Upper lobe of right lung (tissue), 1 donor: ENCODE measurements at places on chromosomes 3 and 15. TPM values are rescaled to one million over a fixed set of nuclear protein-coding genes. Genes with fewer than 3 reads are reported as not detected.
A peak's percentile ranks its signal among the peaks of the same experiment; 100 is the strongest.

Gene KBTBD13
- not detected for total RNA-seq

Gene P3H2
- total RNA-seq: 79.0 TPM

Gene JMJD7
- total RNA-seq: 36.7 TPM

GRCh38 chr3:16589120-16589519 is 16.1 kb downstream of the DAZL start:
- no peaks in the 10 kb centered on the region for H3K4me1 ChIP-seq
- H3K4me3 ChIP-seq: no peak overlapping the region
- DNase-seq: no peak
- H3K27me3 ChIP-seq: no peaks in the 10 kb centered on the region
- no peaks in the 10 kb centered on the region for H3K36me3 ChIP-seq

DNA sequence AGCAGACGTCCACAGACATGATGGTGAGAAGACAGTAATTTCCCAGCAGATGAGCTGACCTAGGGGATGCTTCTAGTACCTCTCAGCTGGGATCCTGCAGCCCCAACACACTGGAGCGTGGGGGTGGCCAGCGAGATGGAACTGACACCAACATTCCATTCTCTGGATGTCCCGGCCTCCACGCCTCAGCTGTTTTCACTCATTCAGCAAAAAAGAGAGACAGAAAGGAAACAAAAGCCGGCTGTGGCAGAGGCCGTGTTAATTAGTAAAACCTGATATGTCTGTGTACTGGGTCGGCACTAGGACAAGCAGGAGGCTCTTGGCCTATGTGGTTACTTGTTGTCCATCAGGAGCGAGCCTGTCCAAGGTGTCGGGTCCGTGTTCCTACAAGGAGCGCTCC is 82.6 kb upstream of the MYZAP start:
- no peaks in the 10 kb centered on the region for H3K27me3 ChIP-seq
- no peaks in the 10 kb centered on the region for H3K36me3 ChIP-seq
- H3K4me1 ChIP-seq: peaks cover 23% of the 10 kb centered on the region
- DNase-seq: no peak
- H3K27ac ChIP-seq: no peak overlapping the region
- no peak overlapping the region for H3K4me3 ChIP-seq

GRCh38 chr3:194351080-194351672 is at the start of gene CPN2:
Gene CPN2 (minus strand): TSS chr3:194351328. CDS start chr3:194342702, 8,626 bp downstream.
- H3K4me1 ChIP-seq: no peaks in the 10 kb centered on the region
- DNase-seq: no peak
- no peak within 1 kb of the TSS for H3K4me3 ChIP-seq
- H3K27ac ChIP-seq: no peak within 1 kb of the TSS
- H3K27me3 ChIP-seq: no peaks in the 10 kb centered on the region

- H3K4me3 ChIP-seq: no peak overlapping the region
- no peak overlapping the region for H3K27ac ChIP-seq
- no peak for DNase-seq
- no peaks in the 10 kb centered on the region for H3K36me3 ChIP-seq
- H3K27me3 ChIP-seq: no peaks in the 10 kb centered on the region
These were observed 68.0 kb downstream of the AQP9 start for GRCh38 chr15:58206151-58206550.

DNA sequence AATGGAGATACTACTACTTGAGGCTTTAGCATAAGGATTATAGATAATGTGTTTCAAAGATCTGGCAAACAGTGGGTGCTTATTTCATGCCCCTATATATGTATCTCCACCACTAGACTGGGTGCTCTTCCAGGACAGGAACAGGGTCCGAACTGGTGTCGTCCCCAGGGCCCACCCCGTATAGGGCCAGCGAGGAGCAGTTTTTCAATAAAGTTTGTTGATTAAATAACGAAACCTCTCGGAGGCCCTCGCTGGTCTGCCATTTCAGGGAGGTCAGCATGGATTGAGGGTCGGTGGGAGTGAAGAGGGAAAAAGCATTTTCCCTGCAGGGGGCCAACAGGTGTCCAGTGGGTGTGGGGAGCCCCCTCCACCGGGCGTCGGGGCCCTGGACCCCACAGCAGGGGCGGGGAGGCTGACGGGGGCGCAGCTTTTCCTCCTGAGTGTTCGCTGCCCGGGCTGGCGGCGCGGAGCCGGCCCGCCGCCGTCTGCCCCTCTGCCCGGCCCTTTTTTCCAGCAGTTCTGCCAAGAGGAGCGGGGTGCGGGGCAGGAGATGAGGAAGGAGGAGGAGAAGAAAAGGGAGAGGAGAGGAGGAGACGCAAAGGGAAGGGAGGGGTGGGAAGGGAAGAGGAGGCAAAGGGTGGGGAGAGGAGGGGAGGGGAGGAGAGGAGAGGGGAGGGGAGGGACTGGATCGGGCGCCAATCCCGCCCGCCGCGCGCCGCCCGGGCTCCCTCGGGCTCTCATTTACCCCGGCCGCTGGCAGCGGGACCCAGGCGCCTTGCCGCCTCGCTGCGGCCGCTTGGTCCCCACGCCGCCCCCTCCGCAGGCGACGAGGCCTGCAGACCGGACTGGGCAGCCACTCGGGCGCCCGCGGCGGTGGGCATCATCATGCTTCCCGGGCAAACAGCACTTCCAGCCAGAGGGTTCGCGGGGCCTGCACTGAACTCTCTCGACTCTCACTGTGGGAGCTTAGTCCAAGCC is 66.3 kb downstream of the ISG20 start:
- H3K27me3 ChIP-seq: peaks cover 9% of the 10 kb centered on the region
- no peak for DNase-seq
- no peaks in the 10 kb centered on the region for H3K36me3 ChIP-seq
- peaks cover 5% of the 10 kb centered on the region for H3K4me1 ChIP-seq

DNA sequence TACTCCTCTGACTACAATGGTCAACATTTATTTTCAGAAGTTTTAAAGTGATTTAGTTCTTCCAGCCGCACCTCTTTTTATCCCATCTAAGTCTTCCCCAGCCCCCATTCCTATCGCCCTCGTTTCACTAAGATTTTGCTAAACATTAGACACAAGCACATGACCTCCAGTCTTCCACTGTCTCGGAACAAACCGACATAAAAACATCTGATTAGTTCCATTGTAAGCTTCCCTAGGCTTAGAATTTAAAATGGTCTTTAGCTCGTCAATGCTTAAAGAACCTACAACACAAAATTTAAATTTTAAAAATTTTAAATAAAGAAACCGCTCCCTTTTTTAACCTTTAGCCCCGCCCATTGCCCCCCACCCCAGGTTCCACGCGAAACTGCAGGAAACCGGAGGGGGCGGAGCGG is 284 bp upstream of the TSC22D2 start:
- H3K36me3 ChIP-seq: no peaks in the 10 kb centered on the region
- peak overlapping the region; percentile 88 for H3K4me3 ChIP-seq
- H3K27ac ChIP-seq: peak overlapping the region; percentile 99
- no peak for DNase-seq
- no peaks in the 10 kb centered on the region for H3K27me3 ChIP-seq
- peaks cover 4% of the 10 kb centered on the region for H3K4me1 ChIP-seq

- H3K4me3 ChIP-seq: no peak overlapping the region
- no peaks in the 10 kb centered on the region for H3K36me3 ChIP-seq
These were observed 82.0 kb downstream of the NTRK3 start for GRCh38 chr15:88174571-88174970.

Gene DUOX2
- total RNA-seq: 3.8 TPM

Gene ACKR4
- 8.0 TPM for total RNA-seq

DNA sequence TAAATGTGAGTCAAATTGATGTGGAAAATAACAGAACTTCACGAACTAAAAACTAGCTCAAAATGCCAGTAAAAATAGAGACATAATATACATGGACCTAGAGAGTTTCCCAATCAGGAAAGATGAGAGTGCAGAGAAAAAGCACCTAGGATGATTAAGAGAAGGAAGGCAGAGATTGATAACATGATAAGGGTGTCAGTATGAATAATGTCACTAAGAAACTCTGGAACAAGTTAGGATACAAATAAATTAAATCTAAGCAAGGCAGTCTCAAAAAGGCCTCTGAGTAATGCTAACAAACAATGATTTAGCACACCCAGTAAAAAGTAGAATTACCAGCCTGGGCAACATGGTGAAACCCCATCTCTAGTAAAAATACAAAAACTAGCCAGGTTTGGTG is 304.7 kb upstream of the DPPA4 start:
- no peaks in the 10 kb centered on the region for H3K36me3 ChIP-seq
- H3K4me3 ChIP-seq: no peak overlapping the region
- H3K27me3 ChIP-seq: no peaks in the 10 kb centered on the region
- H3K27ac ChIP-seq: no peak overlapping the region
- no peaks in the 10 kb centered on the region for H3K4me1 ChIP-seq

GRCh38 chr3:120705884-120706582 is 24.0 kb upstream of the HGD start:
- DNase-seq: no peak
- H3K27me3 ChIP-seq: no peaks in the 10 kb centered on the region
- no peaks in the 10 kb centered on the region for H3K4me1 ChIP-seq
- H3K36me3 ChIP-seq: peaks cover 16% of the 10 kb centered on the region
- no peak overlapping the region for H3K27ac ChIP-seq

Gene ACAN
- 0.06 TPM for total RNA-seq

Gene CPNE9
- total RNA-seq: 0.90 TPM

GRCh38 chr3:185153171-185153771 is 411 bp upstream of the C3orf70 start:
- DNase-seq: no peak
- H3K36me3 ChIP-seq: no peaks in the 10 kb centered on the region
- H3K4me3 ChIP-seq: peak overlapping the region; percentile 66
- peaks cover 30% of the 10 kb centered on the region for H3K27me3 ChIP-seq
- H3K4me1 ChIP-seq: peaks cover 8% of the 10 kb centered on the region
- H3K27ac ChIP-seq: no peak overlapping the region

Gene ZNF860
- 1.6 TPM for total RNA-seq

Gene AP3B2
- total RNA-seq: 3.8 TPM

DNA sequence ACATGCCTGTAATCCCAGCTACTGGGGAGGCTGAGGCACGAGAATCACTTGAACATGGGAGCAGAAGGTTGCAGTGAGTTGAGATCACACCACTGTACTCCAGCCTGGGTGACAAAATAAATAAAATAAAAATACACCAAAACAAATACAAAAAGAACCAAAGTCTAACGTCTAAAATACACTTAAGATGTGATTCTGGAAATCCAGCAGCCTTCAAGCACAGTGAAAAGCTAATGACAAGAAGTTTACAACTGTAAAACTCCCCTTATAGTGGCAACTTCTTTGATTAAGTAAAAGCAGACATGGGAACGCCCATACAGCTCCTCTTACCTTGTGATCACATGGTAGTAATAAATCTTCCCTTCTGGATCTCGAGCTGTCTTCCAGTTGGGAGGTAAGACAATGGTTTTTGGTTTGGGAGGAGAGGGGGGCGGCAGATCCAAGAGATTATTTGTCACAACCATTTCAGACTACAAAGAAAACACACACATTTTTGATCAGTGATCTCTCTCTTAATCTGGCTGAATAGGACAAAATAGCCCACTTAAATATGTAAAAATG is 62.8 kb downstream of the NBEAL2 start:
- H3K4me3 ChIP-seq: no peak overlapping the region
- no peaks in the 10 kb centered on the region for H3K27me3 ChIP-seq
- no peaks in the 10 kb centered on the region for H3K4me1 ChIP-seq
- no peak overlapping the region for H3K27ac ChIP-seq

GRCh38 chr15:65870889-65871533 is 1.7 kb downstream of the RAB11A start:
- peak overlapping the region; percentile 70 for H3K4me3 ChIP-seq
- no peaks in the 10 kb centered on the region for H3K27me3 ChIP-seq
- peaks cover 19% of the 10 kb centered on the region for H3K36me3 ChIP-seq
- H3K4me1 ChIP-seq: peaks cover 24% of the 10 kb centered on the region

GRCh38 chr15:57772223-57772957 is 65.9 kb downstream of the POLR2M start:
- H3K27me3 ChIP-seq: no peaks in the 10 kb centered on the region
- no peak for DNase-seq
- H3K4me3 ChIP-seq: no peak overlapping the region

Gene ALG1L2
- 1.5 TPM for total RNA-seq

DNA sequence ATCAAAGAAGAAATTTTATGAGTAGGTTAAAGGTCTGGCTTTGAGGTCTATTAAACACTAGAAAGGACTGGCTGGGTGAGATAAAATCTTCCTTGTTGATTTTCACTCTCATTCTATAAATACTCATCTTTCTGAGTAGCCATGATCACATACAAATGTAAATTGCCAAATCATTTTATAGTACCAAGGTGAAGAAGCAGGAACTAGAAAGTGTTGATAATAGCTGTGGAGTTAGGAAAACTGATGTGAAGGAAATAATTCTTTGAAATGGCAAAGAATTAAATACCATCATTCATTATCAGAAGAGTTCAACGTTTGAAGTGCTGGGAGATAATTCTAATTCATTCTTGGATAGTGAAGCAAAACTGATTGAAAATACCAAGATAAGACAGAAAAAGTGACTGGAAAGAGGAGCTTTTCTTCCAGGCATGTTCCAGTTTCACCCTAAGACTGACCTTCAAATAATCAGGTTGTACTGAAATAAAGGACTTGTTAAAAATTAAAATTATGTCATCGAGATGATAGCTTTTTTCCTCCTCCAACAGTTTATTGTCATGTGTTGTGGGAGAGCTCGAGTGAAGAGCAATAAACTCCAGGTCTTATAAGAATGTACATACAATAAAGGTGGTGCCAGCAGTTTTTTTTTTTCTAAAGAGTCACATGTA is 17.4 kb downstream of the THBS1 start:
- no peak overlapping the region for H3K4me3 ChIP-seq
- no peak for DNase-seq
- H3K4me1 ChIP-seq: no peaks in the 10 kb centered on the region
- H3K36me3 ChIP-seq: peaks cover 33% of the 10 kb centered on the region

DNA sequence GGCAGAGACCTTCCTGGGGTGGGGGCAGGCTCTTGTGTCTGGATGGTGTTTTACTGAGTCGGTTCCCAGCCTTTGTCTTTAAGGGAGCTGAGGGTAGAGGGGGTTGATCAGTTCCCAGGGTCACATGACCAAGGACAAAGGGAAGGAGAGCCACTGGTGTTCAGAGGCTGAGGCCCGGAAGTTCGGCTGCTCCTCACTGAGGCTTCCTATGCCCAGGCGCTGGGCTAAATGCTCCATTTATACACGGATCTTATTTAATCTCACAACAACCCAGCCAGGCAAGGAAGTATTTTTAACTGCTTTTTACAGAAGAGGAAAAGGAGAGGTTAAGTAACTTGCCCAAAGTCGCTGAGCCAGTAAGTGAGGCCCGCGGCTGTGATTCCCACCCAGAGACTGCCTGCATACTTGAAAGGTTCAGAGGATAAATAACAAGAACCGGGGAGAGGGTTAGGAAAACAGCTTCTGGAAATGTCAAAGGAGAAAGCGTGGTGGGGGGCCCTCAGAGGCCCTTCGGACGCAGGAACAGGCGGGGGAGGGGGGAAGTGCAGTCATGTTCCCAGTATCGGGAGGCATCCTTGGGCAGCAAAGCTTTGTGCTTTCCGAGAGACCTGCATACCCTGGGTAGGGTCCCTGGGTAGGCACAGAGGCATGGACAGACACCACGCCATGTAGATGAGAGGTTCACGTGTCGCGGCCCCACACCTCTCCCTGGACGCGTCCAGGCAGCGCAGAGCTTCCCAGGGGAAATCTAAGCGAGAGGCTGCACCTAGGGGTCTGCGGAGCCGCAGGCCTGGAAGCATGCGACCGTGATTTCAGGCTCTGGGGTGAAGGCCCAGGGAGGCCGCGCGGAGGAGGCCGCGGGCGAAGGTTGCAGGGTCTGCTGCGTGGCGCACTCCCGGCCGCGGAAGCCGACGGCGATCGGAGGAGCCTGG is 21.3 kb downstream of the EPHB3 start:
- H3K27ac ChIP-seq: peak overlapping the region; percentile 66
- peaks cover 3% of the 10 kb centered on the region for H3K4me1 ChIP-seq
- no peak for DNase-seq
- H3K36me3 ChIP-seq: peaks cover 24% of the 10 kb centered on the region
